Chondrocyte (in vitro differentiated cells): ENCODE measurements at places on chromosomes 13 and 19. TPM values are rescaled to one million over a fixed set of nuclear protein-coding genes. Genes with fewer than 3 reads are reported as not detected.

DNA sequence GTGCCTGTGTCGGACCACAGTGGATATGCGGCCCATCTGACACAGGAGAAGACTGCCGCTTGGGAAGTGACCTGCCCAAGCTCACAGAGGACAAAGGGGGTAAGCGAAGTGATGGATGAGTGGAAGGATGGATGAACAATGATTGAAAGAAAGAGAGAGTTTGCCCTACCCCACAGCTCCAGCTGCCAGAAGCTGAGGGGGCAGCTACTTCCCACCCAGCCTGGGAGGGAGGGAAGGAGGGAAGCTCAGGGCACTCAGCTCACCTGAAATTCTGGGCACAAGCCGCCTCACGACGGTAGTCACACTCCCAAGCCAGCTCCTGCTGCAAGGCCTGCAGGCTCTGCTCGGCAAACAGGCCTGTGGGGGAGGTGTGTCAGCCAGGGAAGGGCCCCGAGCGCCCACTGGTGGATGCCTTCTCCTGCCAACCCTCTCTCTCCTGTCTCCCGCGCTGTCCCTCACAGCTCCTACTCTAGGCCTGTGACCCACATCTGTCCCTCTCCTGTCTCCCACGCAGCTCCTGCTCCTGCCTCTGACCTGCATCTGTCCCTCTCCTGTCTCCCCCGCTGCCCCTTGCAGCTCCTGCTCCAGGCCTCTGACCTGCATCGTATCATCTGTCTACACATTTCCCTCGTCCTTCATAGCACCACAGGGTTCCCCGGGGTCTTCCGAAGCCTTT, 12.0 kb upstream of the NUMBL start:
- DNase-seq: no peak

The EIF3K gene
- 177 to 208 TPM (median 185 TPM) in 3 replicates for total RNA-seq

GRCh38 chr13:80560609-80561008, 219.7 kb upstream of the SPRY2 start:
- no peak for DNase-seq

DNA sequence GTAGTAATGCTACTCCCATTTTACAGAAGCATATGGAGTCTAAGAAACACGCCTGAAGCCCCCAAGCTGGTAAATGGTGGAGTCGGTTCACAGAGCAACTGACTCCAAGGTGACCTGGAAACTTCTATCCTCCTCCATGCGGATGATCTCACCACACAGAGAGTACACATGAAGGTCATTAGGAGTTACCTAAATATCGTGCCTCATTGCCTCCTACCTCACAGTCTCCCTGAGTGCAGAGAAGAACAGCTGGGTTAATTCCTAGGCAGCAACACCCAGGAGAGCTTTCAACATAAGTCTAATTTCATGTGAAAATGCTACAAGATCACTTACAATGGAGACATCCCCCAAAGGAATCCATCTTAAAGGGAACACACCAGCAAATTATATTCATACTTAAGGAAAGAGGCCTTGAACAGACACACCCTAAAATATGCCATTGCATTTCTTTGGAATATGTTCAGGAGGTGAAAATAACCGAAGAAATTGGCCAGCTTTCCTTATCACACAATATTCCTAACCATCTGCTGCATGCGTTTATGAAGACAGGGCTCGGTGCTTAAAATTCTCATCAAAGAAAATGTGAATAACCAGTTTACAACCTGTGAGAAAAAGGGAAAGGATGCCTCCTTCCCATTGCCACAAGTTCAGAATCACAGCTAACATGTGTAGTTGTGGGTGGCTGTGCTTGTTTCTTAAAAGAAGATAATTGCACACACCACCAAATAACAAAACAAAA, 203.6 kb upstream of the NBEA start:
- DNase-seq: no peak

GRCh38 chr19:6413721-6414643, 10.6 kb downstream of the KHSRP start:
- no peak for DNase-seq

GRCh38 chr19:993831-994393, 6.3 kb upstream of the GRIN3B start:
- DNase-seq: no peak

DNA sequence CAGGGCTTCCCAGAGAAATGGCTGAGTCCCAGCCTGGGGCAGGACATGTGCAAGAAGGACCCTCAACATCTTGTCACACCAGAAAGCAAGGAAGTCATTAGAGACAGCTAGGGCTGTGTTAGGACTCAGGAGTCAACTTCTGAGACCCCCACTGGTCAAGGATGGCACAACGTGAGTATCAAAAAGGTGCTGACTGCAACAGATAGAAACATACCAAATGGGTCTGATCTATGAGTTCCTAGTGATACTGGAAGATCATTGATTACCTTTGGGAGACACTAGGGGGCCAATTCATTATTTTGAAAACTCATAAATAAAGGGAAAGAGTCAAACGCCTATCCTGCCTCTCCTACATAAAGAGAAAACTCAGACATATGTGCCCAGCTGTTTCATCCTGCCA, 73.5 kb upstream of the GJB6 start:
- DNase-seq: no peak

DNA sequence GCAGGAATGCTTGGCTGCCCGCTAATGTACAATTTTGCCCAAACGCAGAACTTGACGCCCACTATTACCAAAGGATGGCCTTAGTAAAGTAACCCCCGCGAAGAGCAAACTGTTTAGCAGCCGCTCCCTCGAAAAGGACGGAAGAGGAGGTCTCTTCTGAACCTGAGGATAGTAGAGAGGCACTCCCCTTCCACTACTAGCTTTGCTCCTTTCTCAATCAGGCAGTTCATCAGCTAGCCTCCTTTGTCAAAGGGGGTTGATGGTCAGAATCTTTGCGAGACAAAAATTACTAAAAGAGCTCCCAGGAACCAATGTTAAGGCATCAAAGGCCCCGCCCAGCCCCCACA, 534 bp downstream of the CAB39L start:
- no peak for DNase-seq

GRCh38 chr13:114131583-114132418, 622 bp downstream of the RASA3 start:
- DNase-seq: peak; percentile 92

The PSG2 gene
- total RNA-seq: 0.44 TPM in 1 of 3 replicates, not detected in the others

The TNFRSF19 gene
- total RNA-seq: 1.2 to 1.7 TPM (median 1.3 TPM) in 3 replicates

The TEX26 gene
- total RNA-seq: not detected in 3 replicates

GRCh38 chr19:32652894-32653598, 21.9 kb downstream of the ANKRD27 start:
- DNase-seq: no peak

The SERPINE3 gene
- not detected in 3 replicates for total RNA-seq

The KIR2DL1 gene
- total RNA-seq: not detected in 3 replicates

GRCh38 chr19:30877661-30878113, 471.5 kb downstream of the TSHZ3 start:
- DNase-seq: no peak

The RGS9BP gene
- 0.19 to 0.95 TPM (median 0.90 TPM) in 3 replicates for total RNA-seq

- no peak for DNase-seq
Observed at GRCh38 chr19:49690656-49691242, at the start of gene CPT1C. Gene CPT1C (plus strand): TSS chr19:49691116. CDS start chr19:49692253, 1,137 bp downstream.

- DNase-seq: no peak
Observed at GRCh38 chr19:5214371-5214770, 126.2 kb downstream of the PTPRS start.

The C3 gene
- total RNA-seq: 0.77 TPM in 1 of 3 replicates, not detected in the others

DNA sequence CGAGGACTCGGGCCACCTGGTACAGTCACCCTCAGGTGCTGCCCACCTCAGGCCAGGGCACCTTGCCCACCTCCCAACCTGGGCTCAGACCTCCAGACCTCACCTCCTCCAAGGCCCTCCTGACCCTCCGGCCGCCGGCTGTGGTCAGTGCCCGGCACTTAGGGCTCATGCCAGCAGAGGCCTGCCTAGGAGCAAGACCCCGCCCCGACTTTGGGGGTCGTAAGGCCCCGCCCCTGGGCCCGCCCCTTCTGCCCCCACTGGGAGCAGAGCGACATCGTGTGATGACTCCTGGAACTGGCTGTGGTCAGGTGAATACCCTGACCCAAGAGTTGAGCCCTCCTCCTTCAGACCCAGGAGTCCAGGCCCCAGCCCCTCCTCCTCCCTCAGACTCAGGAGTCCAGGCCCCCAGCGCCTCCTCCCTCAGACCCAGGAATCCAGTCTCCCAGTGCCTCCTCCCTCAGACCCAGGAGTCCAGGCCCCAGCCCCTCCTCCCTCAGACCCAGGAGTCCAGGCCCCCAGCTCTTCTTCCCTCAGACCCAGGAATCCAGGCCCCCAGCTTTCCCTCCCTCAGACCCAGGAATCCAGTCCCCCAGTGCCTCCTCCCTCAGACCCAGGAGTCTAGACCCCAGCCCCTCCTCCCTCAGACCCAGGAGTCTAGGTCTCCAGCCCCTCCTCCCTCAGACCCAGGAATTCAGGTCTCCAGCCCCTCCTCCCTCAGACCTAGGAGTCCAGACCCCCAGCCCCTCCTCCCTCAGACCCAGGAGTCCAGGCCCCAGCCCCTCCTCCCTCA, at the start of gene SBK2:
Gene SBK2, minus strand, starts transcription at position 183 of the 790 bp plus-strand sequence. CDS start 839 bp downstream, outside the sequence.
- DNase-seq: no peak

- DNase-seq: no peak
Observed at GRCh38 chr13:60018536-60018935, 145.2 kb downstream of the DIAPH3 start.

GRCh38 chr13:99655351-99656091, 154.2 kb downstream of the TM9SF2 start:
- no peak for DNase-seq

The MISP3 gene
- 1.00 to 3.7 TPM (median 2.0 TPM) in 3 replicates for total RNA-seq

DNA sequence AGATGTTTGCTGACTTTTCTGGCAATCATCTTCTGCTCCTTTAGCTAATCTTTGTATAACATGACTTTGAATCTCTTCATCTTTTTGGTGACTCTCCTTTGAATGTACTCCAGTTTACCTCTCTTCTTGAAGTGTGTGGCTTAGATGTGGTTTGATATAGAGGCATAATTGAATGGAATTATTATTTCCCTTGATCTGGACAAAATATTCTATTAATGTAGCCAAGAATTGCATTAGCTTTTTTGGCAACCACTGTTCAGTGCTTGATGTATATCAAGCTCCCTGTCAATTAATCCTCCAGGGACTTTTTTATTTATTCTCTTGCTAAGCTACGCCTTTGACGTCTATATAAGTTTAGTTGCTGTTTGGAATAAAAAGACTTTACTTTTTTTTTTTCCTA, 490.8 kb downstream of the PCDH20 start:
- DNase-seq: no peak

DNA sequence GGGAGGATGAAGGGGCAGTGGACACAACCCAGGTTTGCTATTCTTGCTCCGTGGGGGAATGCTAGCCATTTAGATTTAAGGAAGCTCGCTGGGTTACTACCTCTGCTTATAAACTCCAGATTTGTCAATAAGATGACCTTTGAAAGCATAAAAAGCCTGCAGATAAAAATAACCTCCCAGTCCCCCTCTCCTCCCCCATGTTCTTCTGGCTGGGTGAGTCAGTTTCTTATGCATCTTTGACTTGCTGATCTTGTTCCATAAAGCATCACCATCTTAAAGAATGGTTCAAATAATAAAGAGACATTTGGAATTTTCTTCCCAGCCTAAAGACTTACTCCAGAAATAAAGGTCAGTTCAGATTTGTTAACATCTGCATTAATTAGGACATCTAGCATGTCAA, 118.3 kb upstream of the RNF113B start:
- DNase-seq: no peak

The TMEM150B gene
- total RNA-seq: not detected in 3 replicates

DNA sequence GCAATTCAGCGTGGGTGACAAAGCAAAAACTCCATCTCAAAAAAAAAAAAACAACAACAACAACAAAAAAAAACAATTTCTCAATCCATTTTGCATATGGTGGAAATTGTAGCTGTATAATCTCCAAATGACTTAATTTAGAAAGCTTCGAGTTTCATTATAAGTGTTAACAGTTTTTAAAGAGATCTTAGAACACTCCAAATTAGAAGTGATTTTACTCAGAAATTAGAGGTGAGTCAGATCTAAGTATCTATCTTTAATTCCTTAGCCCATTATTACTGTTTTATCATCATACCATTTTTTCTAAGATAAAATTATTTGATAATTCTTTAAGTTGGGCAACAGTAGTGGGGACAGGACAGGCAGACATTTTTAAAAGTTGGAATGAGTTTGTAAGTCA, 60.5 kb downstream of the ZMYM2 start:
- no peak for DNase-seq

GRCh38 chr19:48961051-48961649, 4.0 kb upstream of the FTL start:
- DNase-seq: peak; percentile 87

DNA sequence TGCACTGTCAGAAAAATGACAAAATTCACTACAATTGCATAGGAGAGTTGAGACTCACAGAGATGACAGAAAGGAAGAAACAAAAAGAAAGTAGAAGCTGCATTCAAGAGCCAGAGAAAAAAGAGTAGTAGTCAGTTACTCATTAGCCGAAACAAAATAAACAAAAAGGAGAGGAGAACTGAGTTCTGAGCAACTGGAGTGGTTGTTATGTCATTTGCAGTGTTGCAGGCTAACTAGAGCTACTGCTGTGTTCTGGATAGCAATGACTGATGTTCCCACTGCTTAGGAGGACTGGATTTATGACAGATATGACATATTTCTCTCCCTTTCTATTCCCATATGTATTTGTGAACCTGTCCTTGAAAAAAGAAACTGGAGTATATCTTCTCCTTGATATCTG, 482.6 kb downstream of the RFC3 start:
- DNase-seq: no peak

DNA sequence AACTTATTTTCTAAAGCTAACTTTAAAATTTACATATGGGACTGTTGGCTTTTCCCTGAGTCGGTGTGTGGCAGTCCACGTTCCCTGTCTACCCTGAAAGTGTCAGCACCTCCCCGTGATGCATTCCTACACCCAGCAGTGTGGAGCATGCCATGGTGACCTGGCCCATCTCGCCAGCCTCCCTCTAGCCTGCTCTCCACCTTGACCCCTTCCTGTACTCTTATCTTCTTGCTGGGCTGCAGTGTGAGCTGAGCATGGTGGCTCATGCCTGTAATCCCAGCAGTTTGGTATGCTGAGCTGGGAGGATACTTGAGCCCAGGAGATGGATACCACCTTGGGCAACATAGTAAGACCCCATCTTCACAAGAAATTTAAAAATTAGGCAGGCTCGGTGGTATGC, 25.4 kb downstream of the MICOS13 start:
- DNase-seq: no peak

DNA sequence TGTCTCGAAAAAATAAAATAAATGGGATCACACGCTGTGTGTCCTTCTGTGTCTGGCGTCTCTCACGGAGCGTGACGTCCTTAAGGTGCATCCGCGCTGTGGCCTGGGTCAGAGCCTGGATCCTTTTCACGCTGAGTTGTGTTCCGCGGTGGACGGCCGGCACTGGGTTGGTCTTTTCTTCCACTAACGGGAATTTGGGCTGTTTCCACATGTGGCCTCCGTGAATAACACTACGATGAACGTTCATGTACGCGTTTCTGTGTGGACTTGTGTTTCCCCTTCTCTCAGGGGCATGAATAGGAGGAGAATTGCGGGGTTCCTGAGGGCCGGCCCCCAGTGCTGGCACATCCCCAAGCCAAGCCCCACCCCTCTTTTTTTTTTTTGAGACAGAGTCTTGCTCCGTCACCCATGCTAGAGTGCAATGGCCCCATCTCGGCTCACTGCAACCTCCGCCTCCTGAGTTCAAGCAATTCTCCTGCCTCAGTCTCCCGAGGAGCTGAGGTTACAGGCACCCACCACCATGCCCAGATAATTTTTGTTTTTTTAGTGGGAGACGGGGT, 6.2 kb upstream of the PTBP1 start:
- no peak for DNase-seq
